SW 1271 (cell line): ENCODE measurements at places on chromosomes 6 and 20.

DNA sequence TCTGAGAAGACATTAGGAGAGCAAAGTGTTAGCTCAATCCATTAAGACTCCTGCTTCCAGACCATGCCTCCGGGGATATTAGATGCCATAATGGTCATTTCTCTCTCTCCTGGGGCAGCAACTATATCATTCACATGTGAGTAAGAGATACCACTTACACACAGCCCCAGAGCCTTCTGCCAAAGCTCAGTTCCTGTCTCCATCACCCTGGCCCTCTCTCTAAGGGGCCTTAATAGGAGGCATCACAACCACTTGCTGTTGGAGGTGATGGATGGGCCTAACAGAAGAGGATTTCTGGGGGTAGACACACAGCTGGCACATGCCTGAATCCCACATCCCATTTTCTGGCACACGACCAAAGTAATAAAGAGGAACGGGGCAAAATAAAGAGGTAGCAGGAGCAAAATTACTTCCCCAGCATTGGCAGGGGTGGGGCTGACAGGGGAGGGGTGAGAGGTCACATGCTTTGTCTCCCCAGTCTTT, 34.0 kb upstream of the VSTM2L start:
- no peak for DNase-seq

GRCh38 chr20:38692436-38693411, 31.6 kb upstream of the SLC32A1 start:
- DNase-seq, result no peak

DNA sequence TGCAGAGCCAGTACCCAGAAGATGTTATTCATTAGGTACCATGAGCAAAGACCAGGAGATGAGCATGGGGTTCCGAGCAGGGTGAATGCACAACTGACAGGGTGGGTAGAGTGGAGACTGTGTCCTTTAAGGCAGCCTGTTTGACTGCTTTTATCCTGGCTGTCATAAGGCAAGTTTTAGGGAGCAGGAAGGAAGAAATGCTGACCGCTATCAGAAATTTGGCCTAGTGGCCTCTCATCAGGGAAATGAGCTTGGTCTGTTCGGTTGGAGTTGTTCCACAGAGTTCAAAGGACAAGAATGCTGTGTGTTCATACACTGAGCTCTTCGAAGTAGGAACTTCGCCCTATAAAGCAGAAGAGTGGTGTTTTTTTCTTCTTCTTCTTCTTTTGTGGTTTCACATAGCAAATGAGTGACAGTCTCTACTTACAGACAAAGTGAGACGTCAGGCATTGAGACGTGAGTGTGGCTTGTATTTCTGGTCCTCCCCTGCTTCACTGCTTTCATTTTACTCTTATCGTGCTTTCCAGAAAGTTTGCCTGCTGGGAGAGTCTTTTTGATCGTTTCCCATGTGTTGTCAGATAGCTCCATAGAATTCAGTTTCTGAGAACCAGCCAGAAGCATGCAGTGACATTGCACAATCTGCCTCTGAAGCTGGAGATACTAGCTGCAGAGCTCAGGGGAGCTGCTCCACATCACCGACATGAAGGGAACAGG, at the start of gene CASS4:
Gene CASS4 (plus strand): TSS at position 502 of the 714 bp plus-strand sequence. CDS start 199 bp downstream, at position 701.
- DNase-seq, result no peak

GRCh38 chr20:35179292-35180212, 7.7 kb downstream of the PROCR start:
- no peak for DNase-seq

DNA sequence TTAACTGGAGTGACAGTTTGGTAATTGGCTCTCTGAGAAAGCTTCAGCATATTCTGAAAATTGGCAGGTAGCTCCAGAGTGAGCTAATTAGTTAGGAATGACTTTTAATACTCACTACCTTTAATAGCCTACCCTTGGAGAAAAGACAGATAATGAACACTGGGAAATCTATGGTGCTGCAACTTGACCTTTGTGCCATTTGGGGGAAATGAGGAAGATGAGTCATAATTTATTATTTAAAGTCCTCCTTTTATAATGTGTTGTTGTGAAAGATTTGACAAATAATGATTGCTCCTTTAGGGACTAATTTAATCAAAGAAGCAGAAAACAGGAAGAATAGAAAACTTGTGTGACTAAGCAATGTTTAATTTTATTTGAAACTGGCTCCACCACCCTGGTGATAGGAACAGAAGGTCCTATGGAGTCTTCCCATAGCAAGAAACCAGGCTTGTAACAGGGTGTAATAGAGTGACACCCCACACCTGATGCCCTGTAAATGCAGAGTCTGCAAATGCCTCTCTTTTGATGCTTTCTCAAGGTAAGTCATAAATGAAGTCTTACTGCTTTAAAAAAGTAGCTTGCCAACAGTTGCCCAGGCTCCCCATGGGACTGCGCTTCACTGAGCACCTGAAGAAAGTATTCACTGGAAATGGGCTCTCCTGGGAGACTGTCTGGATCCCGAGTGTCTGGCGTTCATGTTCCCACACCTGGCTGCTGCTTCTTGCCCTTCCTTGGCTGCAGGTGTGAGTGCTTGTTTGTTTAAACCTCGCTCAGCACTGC, 134.4 kb downstream of the LRRC1 start:
- no peak for DNase-seq

DNA sequence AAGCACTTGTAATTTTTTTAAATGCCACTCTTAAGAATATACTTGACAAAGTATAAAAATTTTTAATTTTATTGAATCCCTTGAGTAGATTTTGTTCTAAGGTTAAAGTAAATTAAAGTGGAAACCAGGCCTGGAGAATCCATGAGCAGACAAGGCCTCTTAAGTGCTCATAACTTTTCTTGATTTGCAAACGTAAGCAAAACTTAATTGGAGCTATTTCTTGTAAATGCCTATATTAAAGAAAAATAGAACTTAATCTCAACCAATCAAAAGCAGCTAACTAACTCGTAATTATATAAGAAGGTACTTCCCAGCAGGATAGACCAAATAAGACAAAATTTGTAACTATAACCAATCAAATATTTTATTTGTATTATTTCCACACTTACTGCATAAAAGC, 12.7 kb upstream of the DEFB129 start:
- no peak for DNase-seq
